ENCODE measurements at places on chromosomes 6 and 20.

DNA sequence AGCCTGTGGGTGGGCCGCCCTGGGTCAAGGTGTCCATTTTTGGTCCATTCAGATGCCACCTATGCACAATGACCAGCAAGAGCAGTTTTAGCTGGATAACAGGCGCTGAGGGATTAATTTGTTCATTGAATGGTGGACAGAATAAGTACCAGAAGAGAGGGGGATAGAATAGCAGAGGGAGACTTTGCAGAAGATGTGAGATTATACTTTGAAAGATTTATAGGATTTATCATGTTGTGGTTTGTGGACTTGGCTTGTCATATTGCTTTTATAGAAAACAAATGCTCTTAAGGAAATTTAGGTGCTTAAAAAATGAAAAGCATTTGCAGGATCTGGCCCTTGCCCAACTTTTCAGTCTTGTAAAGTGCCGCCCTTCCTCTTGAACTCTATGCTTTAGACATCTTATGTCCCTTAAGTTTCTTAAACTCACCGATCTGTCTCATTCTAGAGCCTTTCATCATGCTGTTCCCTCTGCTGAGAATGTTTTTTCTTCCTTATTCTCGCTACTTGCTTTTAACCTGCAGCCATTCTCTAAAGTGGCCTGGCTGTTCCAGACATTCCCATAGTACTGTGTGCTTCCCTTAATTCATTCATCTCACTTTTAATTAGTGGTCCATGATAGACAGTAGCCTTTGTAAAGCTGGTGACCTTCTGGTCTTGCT lies 42.5 kb downstream of the CD109 start:
- no peak for DNase-seq

DNA sequence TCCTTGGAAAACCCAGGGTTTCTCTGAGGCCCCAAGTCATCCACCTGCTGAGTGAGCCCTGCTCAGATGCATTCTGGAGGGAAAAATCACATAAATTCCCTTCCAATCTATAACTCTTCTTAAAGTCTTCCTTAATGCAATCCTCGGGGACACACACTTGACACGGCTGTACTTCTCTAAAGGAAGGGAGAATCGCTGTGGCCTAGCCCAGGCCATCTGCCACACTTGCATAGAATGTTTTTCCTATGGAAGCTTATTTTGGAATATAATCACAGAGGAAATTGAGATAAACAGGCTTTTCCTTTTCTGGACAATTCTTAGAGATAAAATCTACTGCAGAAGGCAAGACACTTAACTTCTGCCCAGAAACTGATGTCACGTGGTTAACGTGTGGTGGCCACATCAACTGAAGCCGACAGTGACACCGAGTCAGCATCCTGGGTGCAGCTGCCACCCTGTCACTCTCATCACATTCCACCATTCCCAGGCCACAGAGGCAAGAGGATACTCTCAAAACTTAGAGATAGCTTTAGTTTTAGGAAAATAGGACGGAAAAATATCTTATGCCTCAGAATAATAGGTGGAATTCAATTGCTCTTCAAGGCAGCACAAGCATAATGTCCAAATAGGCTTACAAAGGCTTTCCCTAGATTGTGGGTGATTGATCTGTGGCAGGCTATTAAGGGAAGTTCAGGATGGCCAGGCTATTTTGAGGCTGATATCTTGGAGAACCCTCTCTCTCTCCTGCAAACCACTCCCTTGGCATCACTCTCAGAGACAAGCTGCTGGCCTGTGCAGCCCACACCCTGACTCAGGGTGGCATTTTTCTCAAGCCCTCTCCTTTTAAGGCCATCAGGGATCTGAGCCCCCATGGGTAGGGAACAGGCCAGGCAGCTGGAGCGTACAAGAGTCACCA lies 29.6 kb downstream of the PSMB1 start:
- no peak for DNase-seq

DNA sequence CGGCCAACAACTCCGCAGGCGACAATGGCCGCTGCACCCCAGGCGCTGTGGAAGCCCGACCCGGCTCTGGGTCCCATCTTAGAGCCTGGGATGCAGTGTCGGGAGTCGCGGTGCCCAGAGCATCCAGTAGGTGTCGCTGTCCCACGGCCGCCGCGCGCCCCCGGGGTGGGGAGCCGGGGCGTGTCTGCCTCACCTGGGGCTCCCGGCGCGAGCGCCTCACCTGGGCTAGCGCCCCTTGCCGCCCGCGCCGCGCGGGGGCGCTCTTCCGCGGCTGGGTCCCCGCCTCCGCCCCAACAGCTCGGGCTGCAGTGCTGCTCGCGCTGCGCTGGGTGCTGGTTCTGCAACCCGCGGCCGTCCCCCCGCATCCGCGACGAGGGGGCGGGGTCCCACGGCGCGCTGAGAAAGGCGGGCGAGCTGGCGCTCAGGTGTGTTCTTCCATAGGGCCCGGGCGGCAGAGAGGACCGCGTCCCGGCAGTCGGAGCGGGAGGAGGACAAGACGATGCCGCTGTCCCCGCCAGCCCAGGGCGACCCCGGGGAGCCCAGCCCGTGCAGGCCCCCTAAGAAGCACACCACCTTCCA lies at the start of gene CRYBG1:
Gene CRYBG1 (plus strand): TSS at position 308 of the 579 bp plus-strand sequence. CDS start 192 bp downstream, at position 500.
- DNase-seq = peak; percentile 37

- DNase-seq = no peak
These were observed 70.7 kb downstream of the PDE7B start for GRCh38 chr6:135922174-135922573.

- no peak for DNase-seq
These were observed 160.6 kb upstream of the COL21A1 start for GRCh38 chr6:56407883-56408410.

DNA sequence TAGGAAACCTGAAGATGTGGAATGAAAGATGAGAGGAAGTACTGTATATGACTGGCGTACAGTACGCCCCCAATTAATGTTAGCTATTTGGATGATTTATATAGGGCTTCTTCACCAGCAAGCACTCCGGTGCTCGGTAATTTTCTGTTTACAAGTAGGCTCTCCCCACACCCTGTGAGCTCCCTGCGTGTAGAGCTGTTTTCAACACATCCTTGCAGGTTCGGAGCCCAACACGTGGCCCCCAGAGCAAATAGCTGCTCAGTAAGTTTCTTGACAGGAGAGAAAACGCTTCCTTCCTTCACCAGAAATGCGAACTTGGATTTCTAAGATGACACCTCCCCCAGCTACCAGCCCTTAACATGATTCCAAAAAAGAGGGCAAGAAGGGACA lies 1.2 kb upstream of the RAB22A start:
- DNase-seq = no peak

DNA sequence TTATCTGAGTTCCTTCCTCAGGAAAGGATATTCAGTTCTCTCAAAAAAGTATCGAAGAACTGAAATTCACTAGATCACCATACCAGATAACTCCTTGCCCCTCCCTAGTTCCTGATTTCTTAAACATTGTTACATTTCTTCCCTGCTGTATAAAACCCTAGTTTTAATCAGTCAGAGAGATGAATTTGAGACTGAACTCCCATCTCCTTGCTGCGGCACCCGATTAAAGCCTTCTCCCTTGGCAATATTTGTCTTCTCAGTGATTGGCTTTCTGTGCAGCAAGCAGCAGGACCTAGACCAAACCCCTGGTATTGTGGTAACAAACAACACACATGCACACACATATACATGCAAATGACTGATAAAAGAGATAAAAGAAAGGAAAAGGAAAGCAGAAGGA lies 1364.6 kb upstream of the GJE1 start:
- DNase-seq = no peak

DNA sequence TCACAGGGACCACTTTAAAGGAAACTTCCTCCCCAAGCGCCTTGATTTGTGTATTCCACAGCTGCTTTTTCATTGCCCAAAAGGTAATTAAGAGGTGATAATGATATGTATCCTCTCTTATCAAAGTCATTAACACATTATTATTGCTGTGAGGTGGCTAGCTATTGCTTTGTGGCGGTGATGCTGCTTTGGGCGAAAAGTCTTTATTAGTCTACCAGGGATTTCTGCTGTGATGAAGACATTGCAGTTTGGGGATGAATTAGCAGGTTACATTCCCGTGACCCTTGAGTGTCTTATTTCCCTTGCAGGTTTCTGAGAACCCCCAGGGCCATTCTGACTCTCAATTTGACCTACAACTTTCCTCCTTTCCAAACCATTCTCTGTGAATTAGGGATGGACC lies 143.4 kb upstream of the SOX4 start:
- no peak for DNase-seq

DNA sequence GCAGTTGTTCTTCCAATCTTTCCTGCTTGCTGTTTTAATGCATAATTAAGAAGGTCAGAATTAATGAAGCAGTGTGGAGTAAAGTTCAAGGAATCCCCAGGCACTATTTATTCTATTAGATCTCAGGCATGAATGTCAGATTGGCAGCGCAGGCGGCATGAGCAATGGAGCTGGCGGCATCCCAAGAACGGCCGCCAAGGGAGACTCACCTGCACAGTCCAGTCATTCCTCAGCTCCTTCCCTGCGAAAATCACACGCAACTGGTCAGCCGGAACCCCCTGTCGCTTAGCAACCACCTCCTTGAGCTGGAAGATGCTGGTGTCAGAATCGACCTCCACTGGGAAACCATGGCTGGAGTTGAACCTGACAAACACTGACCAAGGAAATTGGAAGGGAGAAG lies 284.5 kb downstream of the PRKN start:
- DNase-seq = no peak

- no peak for DNase-seq
These were observed 9.2 kb downstream of the POU3F2 start for GRCh38 chr6:98843271-98844243.

GRCh38 chr6:123869334-123869733 lies 65.7 kb downstream of the NKAIN2 start:
- no peak for DNase-seq

DNA sequence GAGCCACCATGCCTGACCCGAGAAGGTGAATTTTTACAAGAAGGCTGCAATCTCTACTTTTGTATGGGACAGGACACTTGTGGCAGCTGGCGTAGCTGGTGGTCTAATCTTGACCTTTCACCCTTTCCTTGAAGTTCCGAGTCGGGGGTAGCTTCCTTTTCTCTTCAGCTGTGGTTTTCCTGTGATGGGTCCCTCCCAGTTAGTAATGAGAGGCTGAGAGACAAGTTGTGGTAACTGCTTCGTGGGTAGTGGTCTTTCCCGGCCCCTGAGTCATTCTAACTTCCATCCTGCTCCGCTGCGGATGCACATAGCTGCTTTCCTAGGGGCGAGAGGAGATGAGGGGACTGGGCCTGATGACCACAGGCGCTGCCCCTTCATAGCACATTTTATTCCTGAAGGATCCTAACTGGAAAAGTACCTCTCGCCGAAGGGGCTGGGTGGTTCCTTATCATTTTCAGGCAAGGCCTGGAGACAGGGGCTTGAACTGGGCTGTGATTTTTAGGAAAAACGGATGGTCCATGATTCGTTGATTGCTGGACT lies 3.1 kb downstream of the SYNJ2 start:
- no peak for DNase-seq

GRCh38 chr6:125526007-125526720 lies 223.3 kb upstream of the HEY2 start:
- no peak for DNase-seq

DNA sequence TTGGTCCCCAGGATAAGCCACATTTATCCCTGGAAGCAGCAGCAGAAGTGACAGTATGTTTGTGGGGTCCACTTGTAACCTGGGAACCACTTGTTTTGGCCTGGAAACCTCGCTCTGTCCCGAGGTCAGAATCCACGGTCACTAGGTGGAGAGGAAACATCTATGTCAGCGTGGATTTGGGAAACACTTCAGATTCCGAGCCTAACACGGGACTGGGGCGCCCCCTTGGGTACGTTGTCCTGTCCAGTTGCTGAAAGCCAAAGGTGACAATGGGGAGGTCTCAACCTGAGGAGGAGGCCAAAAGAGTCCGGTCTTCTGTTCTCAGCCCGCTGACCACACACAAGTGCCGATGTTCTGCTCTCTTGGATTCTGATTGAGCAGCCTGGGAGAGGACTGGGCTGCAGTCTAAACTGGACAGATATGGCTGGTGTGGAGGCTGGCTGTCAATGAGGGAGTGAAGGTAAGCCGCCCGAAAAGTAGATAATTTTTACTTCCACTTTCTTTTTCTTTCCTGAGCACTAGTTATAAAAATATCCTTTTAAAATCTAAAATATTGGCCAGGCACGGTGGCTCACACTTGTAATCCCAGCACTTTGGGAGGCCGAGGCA lies 4.9 kb upstream of the ZFP57 start:
- DNase-seq = no peak

GRCh38 chr6:76441875-76442274 lies 369.4 kb upstream of the IMPG1 start:
- no peak for DNase-seq

GRCh38 chr20:2742934-2743559 lies 50.5 kb downstream of the EBF4 start:
- DNase-seq = peak; percentile 62

DNA sequence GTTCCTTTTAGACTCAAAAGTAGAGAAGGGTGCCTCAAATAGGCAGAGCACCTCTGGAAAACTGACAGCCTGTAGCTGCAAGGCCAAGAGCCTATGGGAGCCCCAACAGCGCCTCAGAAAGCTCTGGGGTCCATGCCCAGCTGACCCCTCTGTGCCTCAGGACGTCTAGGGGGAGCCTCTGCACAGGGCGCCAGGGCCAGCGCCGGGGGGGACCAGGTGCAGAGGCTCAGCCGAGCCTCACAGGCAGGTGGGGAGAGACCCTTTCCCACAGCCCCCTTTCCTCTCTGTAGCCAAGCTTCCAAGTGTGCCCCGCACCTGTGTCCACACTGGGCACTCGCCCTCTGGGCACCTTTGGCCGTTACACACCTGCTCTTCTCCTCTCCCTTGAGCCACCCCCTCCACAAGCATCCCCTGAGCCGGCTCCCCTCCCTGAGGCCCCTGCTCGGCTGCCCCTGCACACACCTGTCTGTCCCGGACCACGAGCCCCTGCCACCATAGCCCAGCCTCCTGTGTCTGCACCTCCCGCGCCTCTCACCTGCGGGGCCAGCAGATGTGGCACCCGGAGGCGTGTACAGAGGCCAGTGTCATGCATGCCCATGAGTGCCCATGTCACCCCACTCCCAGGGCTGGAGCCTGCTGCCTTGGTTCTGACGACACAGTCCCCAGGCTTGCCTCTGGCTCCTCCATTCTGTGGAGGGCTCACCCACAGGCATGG lies 53.2 kb downstream of the GINS1 start:
- no peak for DNase-seq

DNA sequence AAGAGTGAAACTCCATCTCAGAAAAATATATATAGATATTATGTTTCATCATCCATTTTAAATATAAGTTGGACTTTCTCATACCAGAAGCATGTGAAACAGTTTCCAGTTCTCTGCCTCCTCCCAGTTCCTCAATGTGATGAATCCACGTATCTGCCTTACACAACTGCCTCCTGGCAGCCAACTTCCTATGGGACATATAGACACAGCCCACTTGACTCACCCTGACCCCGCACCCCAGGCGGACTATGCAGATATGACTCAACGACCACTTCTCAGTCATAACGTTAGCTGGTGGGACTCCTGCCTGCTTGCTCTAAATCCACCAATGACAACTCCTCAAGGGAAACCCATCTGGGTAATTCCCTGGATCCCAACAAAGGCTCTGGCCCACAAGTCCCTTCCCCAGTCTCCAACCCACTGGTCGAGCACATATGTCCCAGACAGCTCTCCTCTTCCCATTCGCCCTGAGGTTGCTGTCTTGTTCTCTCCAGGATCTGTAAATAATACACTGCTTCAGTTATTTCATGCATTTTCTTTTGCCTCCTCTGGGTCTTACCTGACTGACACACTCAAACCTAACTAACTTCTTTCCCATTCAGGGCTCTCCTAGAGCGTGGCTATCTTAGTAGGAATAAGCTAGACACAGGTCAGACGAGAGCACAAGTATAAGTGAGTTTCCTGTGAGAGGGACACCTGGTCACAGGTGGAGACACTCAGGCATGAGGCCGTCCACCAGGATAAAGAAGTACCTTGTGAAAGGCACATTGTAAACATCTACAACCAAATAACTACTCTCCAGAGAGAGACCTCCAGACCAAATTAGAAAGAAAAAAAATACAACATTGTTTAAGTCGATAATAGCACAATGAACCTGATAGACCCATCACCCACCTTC lies 548.5 kb downstream of the CD83 start:
- DNase-seq = peak; percentile 11
